Stimulated activated naive B cell treated with anti-CD40 and anti-IgM and Interleukin-4, amounts not matched to agents 10 μg/mL and 1 μg/mL and 100 μg/mL, for 72 hours (primary cell): ENCODE measurements at places on chromosomes 1 and 21.

DNA sequence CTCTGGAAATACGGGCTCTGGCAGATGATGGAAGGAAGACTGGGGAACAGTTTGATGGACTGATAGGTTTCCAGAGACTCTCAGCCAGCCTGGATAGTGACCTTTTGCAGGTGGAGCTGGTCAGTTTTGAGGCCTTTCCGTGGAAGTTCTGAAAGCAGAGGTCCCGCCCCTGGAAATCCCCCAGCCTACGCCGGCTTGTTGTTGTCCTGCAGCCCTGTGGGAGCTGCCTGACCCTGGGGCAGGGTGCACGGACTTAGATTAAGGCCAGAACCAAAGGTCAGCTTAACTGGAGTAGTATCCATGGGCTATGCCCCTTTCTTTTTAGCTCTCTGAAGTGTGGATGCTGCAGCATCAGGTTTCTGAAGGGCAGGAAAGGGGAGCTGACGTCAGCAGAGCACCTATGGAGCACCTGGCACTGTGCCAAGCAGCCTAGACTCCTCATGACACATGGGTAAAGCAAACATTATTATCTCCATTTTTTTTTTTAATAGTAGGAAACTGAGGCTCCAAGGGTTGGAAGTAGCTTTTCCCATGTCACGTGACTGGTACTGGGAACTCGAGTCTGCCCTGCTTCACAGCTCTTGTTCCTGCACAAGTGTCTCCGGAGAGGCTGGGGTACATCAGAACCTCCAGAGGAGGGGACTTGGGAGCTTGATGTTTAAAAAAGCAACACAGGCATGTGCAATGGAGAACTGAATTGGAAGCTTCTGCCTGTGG, 38.5 kb downstream of the IER5 start:
- DNase-seq = no peak
- H3K27me3 ChIP-seq = no peaks in the 10 kb centered on the region
- peak overlapping the region; percentile 66 for H3K4me3 ChIP-seq
- peak overlapping the region; percentile 89 for H3K27ac ChIP-seq

DNA sequence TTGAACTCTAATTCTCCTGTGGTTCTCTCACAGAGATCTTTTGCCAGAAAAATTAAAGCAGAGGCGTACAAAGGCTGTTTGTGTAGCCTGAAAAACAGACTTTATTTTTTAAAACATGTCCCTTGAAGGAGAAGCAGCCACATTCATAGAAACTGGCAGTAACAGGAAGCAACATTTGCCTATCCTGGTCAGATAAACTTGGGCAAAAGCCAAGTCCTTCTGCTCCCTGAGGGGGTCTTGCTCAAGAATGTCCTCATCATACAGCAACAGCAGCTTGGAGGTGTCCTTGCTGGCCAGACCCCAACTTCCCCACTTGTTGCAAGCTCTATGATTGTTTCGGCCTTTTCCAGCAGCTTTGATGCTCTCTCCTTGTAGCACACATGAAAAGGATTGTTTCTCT, 36.3 kb downstream of the MSTO1 start:
- no peak for DNase-seq
- H3K36me3 ChIP-seq = peaks cover 13% of the 10 kb centered on the region
- H3K4me1 ChIP-seq = peaks cover 10% of the 10 kb centered on the region
- H3K4me3 ChIP-seq = no peak overlapping the region
- peak overlapping the region; percentile 38 for H3K27ac ChIP-seq

DNA sequence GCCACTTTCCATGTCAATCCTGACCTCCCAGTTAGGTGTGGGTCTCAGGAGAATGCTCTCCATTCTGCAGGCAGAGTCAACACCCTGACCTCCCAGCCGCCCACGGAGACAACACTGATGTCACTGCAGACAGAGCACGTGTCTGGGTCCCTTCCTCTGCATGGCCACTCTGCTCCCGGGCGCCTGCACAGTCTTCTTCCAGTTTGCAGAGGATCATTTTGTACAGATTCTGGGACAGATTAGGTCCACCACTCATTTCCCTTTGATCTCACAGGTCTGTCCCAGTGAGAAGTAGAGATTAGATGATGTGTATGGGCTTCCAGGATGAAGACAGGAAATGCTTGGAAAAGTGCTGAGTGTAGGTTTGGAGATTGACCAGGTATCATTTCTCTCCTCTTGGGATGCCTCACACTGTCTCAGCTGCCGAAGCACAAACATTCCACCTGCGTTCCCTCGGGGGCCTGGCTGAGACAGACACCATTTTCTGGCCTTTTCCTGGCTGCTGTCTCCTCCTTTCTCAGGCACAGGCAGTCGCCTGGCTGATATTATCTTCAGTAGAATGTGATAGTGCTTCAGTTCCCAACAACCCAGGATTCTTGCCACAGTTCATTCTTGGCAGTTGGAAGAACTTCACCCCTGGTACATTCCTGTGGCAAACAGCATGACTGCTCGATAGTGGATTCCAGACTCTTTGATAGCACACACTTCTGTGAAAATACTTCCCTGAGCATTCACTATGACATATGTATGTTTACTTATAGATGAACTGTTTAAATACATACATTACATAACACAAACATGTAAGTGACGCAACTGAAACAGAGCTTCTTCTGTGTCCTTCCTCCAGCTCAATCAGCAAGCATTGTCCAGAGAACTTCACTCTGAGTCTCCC, 7.9 kb downstream of the MYBPHL start:
- H3K4me3 ChIP-seq = no peak overlapping the region
- H3K27ac ChIP-seq = no peak overlapping the region
- peaks cover 2% of the 10 kb centered on the region for H3K36me3 ChIP-seq
- no peak for DNase-seq

DNA sequence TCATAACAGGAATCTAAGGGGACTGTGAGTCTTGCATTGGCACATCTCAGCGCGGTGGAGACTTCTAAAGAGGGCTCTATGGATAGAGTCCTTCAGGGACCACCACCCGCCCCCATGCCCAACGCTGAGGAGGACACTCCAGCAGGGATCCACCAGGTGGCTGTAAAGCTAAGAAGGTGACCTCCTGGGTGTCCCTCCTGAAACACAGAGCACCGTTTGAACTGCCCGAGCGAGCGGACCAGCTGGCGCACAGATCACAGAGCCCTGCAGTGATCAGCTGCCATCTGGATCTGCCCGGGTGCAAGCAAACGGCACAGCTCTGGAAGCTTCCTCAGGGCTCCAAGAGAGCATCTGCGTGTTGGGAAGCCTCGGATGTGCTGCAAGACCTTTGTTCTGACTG, 51.3 kb upstream of the LYST start:
- H3K27ac ChIP-seq = no peak overlapping the region
- H3K27me3 ChIP-seq = no peaks in the 10 kb centered on the region
- H3K36me3 ChIP-seq = no peaks in the 10 kb centered on the region
- DNase-seq = no peak
- peaks cover 28% of the 10 kb centered on the region for H3K4me1 ChIP-seq
- no peak overlapping the region for H3K4me3 ChIP-seq

DNA sequence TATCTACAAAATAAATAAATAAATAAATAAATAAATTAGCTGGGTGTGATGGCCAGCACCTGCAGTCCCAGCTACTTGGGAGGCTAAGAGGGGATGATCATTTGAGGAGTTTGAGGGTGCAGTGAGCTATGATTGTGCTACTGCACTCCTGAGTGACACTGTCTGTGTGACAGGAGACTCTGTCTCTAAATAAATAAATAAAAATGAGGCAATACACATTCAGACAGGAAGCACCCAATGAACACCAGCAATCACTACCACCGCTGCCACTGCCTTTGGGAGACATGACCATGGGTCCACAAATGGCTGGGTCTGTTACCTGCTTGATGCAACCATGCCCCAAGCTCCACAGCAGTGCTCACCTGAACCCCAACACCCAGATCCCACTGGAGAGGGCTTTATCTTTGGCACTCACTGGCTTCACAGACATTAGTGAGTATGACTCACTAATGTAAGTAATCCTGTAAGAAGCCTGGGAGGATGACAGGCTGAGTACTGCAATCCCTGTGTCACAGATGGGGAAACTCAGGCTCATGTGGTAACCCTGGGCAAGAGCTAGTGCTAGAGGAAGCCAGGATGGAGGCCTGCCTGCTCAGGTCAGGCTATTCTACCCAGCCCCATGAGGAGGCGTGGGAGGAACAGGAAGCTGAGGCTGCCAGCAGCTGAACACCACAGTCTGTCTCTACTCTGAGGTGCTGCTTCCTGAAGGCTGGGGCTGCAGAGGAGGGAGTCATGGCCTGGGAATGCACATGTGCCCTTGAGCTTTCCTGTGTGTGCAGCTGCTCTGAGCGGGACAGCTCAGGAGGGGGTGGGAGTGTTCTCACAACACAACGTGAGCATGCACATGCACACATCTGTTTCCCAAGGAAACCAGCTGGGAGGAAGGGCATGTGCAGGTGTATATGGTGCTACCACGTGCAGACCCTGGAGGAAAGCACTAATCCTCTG, 43.0 kb downstream of the SLC9A1 start:
- H3K27ac ChIP-seq = peak overlapping the region; percentile 80
- no peaks in the 10 kb centered on the region for H3K27me3 ChIP-seq
- H3K36me3 ChIP-seq = peaks cover 45% of the 10 kb centered on the region
- peak overlapping the region; percentile 68 for H3K4me3 ChIP-seq
- peaks cover 31% of the 10 kb centered on the region for H3K4me1 ChIP-seq
